ENCODE measurements at places on chromosomes 12 and 14.
A peak's percentile ranks its signal among the peaks of the same experiment; 100 is the strongest.

- no peak for DNase-seq
These were observed 1469.3 kb downstream of the AACS start for GRCh38 chr12:126534495-126534894.

DNA sequence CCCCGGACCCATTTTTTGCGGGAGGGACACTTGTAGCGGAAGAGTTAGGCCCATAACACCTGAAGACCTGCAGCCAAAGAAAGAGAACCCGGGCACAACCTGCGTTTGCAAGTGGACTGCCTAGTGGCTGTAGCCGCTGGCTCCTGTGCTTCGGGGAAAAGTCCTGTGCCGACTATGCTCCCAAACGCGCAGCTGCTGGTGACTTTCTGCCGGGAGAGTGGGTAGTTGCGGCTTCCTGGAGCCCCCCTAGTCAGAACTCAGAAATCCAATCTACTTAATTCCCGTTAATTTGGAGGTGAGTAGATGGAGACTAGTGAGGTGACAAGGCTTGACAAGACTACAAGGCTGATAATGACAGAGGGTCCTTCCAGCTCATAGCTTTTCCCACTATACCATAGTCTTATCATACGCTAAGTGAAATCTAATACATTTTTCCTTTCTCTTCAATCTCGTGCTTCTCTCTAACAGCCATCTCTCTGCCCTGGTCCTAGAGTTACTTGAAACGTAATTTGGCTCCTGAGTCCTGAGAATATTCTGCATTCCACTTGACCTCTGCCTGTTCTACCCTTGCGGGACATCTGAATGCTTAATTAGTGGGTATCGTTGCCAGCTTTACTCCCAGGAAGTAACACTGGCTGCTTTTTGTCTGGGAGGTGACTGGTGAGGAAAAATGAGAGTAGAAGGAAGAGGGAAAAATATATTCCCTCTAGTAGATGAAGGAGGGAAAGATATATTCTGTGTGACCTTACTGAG, 556 bp downstream of the MTHFD1 start:
- DNase-seq = peak; percentile 13

GRCh38 chr14:32203928-32204357, 874 bp upstream of the RNU6-8 start:
- no peak for DNase-seq

GRCh38 chr12:105069936-105070702, 14.1 kb downstream of the ALDH1L2 start:
- DNase-seq = no peak

GRCh38 chr14:79842270-79842669, 369.0 kb downstream of the DIO2 start:
- no peak for DNase-seq

- DNase-seq = no peak
These were observed 826 bp downstream of the PRKCH start for GRCh38 chr14:61322011-61322798.

- DNase-seq = no peak
These were observed 479.4 kb upstream of the NOVA1 start for GRCh38 chr14:27077214-27077613.

All from activated T-helper 1 cell treated with Interleukin-2 at 50 U/mL for 16 hours (primary cell).